ENCODE measurements at places on chromosomes 7 and 10. TPM values are rescaled to one million over a fixed set of nuclear protein-coding genes. Genes with fewer than 3 reads are reported as not detected.
A peak's percentile ranks its signal among the peaks of the same experiment; 100 is the strongest.

- no peak for DNase-seq
- no peak overlapping the region for H3K4me3 ChIP-seq
- H3K36me3 ChIP-seq = no peaks in the 10 kb centered on the region
- H3K4me1 ChIP-seq = no peaks in the 10 kb centered on the region
- no peak overlapping the region for H3K27ac ChIP-seq
Observed at GRCh38 chr7:68038621-68039314, 1042.1 kb downstream of the TYW1 start.

DNA sequence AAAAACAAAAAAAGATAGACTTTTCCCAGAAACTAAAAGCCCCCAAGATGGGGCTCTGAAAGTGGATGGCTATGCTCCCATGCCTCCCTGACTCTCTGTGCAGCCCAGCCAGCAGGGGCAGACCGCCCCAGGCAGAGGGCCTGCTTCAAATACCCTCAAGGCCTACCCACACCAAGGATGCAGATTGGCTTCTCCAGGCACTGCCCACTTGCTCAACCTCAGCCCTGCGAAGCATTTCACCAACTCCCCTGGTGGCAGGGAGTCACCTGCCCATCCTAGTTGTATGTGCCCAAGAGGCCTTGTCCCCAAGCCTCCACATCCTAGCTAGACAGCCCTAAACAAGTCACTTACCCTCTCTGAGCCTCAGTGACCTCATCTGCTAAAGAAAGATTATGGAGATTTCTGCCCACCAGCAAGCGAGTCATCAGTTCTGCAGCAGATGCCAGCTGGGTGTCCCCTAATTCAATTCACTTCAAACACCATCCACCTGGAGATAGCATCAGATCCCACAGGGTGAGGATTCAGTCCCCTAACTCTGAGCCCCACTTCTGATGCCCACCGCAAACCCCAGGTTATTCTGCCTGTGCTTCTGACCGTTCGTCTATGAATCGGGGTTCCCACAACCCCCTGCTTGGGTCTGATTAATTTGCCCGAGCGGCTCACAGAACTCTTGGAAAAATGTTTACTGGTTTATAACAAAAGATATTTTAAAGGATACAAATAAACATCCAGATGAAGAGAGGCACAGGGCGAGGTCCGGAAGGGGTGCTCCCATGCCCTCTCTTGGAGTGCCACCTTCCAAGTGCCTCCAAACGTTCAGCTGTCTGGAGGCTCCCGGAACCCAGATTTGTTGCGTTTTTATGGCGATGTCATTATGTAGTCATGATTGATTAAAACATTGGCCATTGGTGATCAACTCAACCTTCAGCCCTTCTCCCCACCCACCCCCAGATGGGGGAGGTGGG lies 18.6 kb upstream of the ZMIZ1 start:
- DNase-seq = no peak
- H3K36me3 ChIP-seq = peaks cover 2% of the 10 kb centered on the region
- H3K27ac ChIP-seq = no peak overlapping the region
- no peak overlapping the region for H3K4me3 ChIP-seq

Gene RAMP3
- total RNA-seq = 11.1 TPM

DNA sequence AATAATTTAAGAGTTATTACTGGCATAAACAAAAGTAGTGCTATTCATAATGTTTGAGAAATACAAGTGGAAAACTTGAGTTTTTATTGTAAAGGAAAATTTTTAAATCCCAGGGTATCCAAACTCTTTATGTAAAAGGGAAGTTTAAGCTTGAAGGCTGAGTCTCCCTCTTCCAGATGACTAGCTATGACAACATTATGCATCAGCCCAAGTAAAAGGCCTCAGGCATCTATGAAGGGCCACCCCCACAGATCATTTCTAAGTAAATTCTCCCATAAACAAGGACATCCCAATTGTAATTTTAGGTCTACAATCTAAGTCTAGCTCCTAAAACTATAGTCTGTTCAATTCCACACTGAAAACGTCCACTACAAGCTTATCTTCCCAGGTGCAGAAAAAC lies 166.2 kb upstream of the STEAP1 start:
- H3K36me3 ChIP-seq = no peaks in the 10 kb centered on the region
- H3K27ac ChIP-seq = no peak overlapping the region
- H3K4me1 ChIP-seq = no peaks in the 10 kb centered on the region

Gene UNC5B
- 43.9 TPM for total RNA-seq

Gene EPHB6
- 15.6 TPM for total RNA-seq

Gene PHKG1
- 6.5 TPM for total RNA-seq

Gene CFAP43
- 15.0 TPM for total RNA-seq

DNA sequence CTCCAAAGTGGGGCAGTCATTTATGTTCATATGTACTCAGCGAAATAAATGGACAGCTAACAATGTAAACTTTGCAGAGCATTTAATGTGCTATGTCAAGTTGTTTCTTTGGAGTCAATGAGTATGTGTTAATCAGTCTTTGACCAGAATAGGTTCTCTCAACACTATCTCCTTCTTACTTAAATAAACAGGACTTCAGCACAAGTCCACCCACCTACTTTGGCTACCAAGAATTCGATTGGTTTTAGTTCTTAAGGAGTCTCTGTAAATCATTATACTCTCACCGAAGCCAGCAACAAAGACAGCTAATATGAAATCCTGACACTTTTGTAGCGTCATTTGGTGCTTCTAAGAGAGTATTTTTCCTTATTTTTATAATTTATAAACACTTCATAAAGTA lies 6.9 kb downstream of the WEE2 start:
- H3K27ac ChIP-seq = no peak overlapping the region
- H3K4me1 ChIP-seq = no peaks in the 10 kb centered on the region
- no peak overlapping the region for H3K4me3 ChIP-seq
- no peaks in the 10 kb centered on the region for H3K36me3 ChIP-seq
- no peaks in the 10 kb centered on the region for H3K27me3 ChIP-seq
- DNase-seq = no peak

Gene RBP4
- 2.3 TPM for total RNA-seq

DNA sequence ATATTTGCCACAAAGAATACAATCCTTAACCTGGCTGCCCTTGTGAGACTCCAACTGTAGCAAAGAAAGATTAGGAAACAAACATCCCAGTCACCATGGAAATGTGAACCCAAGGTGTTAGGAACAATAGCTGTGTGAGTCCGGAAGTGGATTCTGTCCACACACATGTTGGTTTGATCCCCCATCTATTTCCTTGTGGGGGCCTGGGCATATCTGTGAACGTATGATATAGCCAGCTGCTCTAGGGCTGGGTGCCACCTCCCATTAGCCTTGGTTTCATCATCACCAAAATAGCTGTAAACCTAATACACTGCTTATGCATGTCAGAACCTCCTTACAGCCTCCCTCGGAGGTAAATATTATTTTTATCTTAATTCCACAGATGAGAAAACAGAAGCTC lies 26.4 kb downstream of the GRK5 start:
- H3K27ac ChIP-seq = peak overlapping the region; percentile 0
- DNase-seq = no peak
- H3K27me3 ChIP-seq = no peaks in the 10 kb centered on the region
- H3K36me3 ChIP-seq = no peaks in the 10 kb centered on the region

DNA sequence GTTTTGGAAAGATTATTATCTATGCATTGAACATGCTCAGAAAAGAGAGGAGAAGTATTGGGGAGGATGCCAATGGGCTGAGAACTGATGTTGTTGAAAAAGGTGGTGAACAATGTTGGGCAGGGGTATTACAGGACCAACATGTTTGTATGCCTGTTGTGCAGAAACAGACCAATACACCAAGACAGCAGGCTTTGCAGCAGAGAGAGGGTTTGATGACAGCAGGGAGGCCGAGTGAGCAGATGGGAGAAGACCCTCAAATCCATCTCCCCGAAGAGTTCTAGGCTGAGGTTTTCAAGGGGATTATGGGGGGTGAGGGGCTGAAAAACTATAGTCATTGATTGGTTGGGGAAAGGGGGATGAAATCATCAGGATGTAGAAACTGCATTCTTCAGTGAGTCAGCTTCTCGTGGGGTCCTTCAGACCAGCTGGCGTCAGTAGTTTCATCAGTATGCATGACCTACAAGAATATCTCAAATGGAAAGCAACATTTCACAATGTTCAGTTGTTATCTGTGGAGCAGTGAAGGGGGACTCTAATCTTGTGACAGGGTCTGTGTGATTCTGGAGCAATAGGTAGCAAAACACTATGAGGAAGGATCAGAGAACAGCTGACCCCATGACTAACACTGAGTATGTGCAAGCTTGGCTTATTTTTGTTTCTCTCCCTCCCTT lies 167.8 kb downstream of the BAMBI start:
- no peak overlapping the region for H3K27ac ChIP-seq
- no peaks in the 10 kb centered on the region for H3K27me3 ChIP-seq
- H3K36me3 ChIP-seq = no peaks in the 10 kb centered on the region
- H3K4me1 ChIP-seq = peaks cover 3% of the 10 kb centered on the region

- H3K4me3 ChIP-seq = no peak overlapping the region
- no peak overlapping the region for H3K27ac ChIP-seq
- H3K27me3 ChIP-seq = no peaks in the 10 kb centered on the region
- no peak for DNase-seq
- no peaks in the 10 kb centered on the region for H3K36me3 ChIP-seq
Observed at GRCh38 chr10:4541292-4541691, 284.7 kb upstream of the AKR1E2 start.

DNA sequence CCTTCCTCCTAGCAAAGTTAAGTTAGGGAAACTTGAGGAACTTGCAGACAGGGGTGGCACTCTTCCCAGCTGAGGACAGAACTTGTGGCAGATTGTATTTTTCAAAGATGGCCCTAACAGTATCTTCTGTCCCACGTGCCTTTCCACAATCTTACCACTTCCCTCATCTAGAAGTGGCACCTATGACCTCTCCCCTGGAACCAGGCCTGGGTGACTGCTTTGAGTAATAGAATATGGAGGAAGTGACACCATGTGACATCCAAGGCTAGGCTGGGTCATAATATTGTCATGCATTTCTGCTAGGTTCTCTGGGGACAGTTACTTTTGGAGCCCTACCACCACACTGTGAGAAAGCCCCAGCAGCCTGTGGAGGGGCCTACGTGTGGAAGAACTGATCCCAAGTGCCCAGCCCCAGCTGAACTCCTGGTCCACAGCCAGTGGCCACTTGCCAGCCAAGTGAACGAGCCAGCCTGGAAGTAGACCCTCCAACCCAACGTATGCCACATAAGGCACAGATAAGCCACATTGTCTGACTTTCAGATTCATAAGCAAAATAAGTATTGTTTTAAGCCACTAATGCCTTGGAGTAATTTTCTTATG lies 193.7 kb downstream of the PTPN20 start:
- no peaks in the 10 kb centered on the region for H3K27me3 ChIP-seq
- H3K4me3 ChIP-seq = no peak overlapping the region
- H3K4me1 ChIP-seq = no peaks in the 10 kb centered on the region
- DNase-seq = no peak
- H3K36me3 ChIP-seq = no peaks in the 10 kb centered on the region

DNA sequence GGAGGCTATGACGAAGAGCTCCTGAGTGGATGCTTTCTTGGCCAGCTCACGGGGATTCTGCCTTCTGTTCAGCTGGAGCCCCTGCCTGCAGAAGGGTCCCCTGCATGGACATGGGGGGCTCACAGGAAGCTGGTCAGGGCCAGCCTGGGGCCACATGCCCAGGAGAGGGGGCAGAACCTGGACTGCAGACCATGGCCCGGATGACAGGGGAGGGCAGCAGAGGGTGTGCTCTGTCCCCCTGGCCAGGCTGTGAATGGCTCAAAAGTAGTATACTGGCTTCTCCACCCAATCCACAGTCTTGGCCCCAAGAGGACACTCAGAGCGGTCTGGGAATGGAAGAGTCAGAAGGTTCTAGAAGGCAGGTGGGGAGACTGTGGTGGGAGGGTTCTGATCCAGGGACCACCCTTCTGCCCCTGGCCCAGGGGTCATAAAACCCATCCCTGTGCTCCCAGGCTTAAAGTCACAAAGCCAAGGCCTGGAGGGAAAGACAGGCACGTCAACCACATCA lies 40.3 kb downstream of the PPIF start:
- peaks cover 55% of the 10 kb centered on the region for H3K4me1 ChIP-seq
- H3K4me3 ChIP-seq = no peak overlapping the region
- DNase-seq = no peak

DNA sequence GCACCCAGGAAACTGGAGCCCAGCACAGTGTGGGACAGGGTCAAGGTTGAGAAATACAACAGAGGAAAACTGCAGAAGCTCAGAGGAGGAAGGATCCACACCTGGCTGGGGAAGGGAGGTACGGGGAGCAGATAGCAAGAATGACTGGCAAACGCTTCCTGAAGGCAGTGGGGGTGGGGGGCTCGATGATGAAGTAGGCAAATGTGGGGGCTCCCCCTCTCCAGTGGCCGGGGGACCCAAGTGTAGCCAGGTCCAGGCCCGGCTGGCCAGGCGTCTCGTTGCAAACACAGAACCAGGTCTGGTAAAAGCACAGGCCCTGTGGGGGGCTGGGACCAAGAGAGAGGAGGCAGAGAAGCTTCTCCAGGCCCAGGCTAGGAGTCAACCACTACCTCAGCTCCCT lies 7.7 kb downstream of the CHST15 start:
- H3K36me3 ChIP-seq = peaks cover 15% of the 10 kb centered on the region
- no peak overlapping the region for H3K27ac ChIP-seq
- H3K27me3 ChIP-seq = no peaks in the 10 kb centered on the region
- no peak for DNase-seq
- H3K4me1 ChIP-seq = peaks cover 58% of the 10 kb centered on the region

DNA sequence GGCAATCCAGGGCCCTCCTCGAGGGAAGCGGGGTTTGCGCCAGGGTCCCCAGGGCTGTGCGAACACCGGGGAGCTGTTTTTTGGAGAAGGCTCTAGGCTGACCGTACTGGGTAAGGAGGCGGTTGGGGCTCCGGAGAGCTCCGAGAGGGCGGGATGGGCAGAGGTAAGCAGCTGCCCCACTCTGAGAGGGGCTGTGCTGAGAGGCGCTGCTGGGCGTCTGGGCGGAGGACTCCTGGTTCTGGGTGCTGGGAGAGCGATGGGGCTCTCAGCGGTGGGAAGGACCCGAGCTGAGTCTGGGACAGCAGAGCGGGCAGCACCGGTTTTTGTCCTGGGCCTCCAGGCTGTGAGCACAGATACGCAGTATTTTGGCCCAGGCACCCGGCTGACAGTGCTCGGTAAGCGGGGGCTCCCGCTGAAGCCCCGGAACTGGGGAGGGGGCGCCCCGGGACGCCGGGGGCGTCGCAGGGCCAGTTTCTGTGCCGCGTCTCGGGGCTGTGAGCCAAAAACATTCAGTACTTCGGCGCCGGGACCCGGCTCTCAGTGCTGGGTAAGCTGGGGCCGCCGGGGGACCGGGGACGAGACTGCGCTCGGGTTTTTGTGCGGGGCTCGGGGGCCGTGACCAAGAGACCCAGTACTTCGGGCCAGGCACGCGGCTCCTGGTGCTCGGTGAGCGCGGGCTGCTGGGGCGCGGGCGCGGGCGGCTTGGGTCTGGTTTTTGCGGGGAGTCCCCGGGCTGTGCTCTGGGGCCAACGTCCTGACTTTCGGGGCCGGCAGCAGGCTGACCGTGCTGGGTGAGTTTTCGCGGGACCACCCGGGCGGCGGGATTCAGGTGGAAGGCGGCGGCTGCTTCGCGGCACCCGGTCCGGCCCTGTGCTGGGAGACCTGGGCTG lies 26.0 kb downstream of the PRSS2 start:
- peak; percentile 28 for DNase-seq
- H3K4me3 ChIP-seq = peak overlapping the region; percentile 21
- H3K27ac ChIP-seq = no peak overlapping the region

GRCh38 chr7:29041991-29042390 lies 83.9 kb upstream of the TRIL start:
- peaks cover 3% of the 10 kb centered on the region for H3K4me1 ChIP-seq
- H3K36me3 ChIP-seq = no peaks in the 10 kb centered on the region
- H3K27me3 ChIP-seq = no peaks in the 10 kb centered on the region
- H3K27ac ChIP-seq = no peak overlapping the region
- H3K4me3 ChIP-seq = no peak overlapping the region

- DNase-seq = no peak
- H3K27ac ChIP-seq = no peak overlapping the region
- no peaks in the 10 kb centered on the region for H3K27me3 ChIP-seq
- no peaks in the 10 kb centered on the region for H3K4me1 ChIP-seq
- H3K4me3 ChIP-seq = no peak overlapping the region
Observed at GRCh38 chr10:50385624-50386023, 134.3 kb upstream of the ASAH2 start.
